ENCODE measurements at places on chromosomes 1 and 21. TPM values are rescaled to one million over a fixed set of nuclear protein-coding genes. Genes with fewer than 3 reads are reported as not detected.

- no peak for DNase-seq
These were observed 704.8 kb upstream of the RGS18 start for GRCh38 chr1:191453487-191453886.

DNA sequence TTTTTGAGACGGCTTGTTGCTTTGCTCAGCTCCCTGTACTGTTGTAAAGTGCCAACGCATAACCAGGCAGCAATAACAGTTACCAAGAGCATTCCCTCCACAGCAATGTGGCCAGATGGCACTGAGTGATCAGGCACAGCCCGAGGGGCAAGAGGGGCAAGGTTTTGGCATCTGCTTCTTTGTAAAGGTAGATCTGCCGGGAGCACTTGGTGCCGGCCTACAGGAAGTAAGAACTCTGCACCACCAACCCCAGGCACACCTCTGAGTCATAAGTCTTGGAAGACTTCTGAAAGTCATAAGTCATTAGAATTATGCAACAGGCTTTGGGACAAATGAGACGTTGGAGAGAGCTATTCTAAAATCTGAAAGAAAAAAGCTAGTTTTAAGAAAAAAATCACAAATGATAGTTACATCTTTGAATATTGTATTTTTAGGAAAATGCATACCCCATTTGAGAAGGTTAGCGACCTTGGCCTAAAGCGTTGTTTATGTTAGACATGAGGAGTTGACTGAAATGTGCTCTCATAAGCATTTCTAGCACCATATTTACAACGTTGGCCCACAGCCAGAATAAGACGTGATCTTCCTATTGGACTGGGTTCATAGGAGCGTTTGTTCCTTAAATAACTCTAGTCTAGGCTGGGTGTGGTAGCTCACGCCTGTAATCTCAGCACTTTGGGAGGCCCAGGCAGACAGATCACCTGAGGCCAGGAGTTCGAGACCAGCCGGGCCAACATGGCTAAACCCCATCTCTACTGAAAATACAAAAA, 37.7 kb upstream of the MAP10 start:
- no peak for DNase-seq

- no peak for DNase-seq
These were observed 17.5 kb upstream of the VAMP3 start for GRCh38 chr1:7753641-7754040.

SLC26A9 gene
- total RNA-seq, result not detected

S1PR1 gene
- total RNA-seq, result 21.5 TPM

DNA sequence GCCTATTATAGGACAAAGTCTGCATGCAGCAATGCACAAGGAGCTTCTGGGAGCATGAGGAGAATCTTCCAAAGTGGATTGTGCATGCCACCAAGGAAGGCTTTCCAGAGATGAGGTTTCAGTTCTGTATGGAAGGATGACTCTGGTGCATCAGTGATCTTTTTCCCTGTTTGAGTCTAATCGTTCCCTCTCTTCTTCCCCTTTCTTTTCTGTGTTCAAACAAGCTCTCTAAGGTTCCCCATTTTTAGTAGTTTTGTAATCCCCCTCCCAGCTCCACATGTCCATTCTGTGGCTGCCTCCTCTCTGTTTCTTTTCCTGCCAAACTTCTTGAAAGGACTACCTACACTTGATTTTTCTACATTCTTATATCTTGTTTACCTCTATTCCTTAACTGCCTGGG, 43.3 kb upstream of the USP25 start:
- DNase-seq, result no peak

Measured in mesothelial cell of epicardium (in vitro differentiated cells).